ENCODE measurements at places on chromosomes 6 and 20.

DNA sequence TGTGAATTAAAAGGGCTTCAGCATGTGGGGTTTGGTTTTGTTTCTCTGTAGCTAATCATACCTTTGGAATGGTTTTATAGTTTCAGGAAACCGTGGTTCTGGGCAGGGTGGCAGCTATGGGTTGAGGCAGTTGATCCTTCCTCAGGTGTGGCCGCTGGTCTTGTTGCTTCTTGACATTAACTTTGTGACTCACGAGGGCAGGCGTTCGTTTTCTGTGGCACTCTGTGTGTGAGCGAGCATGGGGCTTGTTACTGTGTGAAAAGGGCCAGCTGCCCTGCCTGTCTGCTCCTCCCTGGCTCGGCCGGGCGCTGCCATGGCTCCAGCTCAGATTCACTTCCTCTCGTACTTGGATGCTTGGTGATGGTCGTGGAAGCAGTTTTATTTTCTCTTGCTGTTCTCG, 16.2 kb downstream of the DNAJC5 start:
- peak; percentile 72 for DNase-seq

- no peak for DNase-seq
Measured at GRCh38 chr6:109478222-109478805, 4.7 kb downstream of the ZBTB24 start.

- DNase-seq: peak; percentile 51
Measured at GRCh38 chr6:7085911-7086310, 21.9 kb upstream of the RREB1 start.

DNA sequence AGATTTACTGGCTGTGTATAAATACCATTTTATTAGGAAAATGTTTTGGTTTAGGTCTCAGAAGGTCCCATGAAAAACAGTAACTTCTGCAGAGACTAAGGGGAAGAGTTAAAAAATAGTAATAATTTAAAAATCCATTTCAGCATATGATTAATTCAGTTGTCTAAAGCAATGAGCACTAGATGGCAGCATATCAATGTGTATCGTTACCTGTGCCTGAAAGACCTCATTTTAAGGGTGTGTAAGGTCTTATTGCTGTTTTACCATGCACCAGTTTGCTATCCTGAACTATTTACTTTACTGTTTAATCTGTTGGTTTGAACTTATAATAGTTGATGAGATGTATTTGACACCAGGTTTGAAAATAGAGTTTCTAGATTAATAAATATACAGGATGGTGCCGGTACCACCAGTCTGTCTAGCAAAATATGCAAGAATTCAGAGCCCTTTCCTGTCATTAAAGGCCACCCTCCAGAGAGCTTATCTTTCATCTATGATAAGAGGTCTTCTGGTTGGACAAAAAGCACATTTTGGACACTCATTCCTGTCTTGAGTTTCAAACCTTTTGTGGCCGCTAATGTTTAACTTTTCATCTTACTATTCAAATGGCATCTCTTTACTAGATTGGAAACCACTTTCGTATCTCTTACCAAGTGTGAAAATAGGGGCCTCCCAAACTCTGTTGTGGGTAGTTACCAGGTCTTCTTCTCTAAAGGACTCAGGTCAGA, 8.9 kb upstream of the AHI1 start:
- peak; percentile 80 for DNase-seq

DNA sequence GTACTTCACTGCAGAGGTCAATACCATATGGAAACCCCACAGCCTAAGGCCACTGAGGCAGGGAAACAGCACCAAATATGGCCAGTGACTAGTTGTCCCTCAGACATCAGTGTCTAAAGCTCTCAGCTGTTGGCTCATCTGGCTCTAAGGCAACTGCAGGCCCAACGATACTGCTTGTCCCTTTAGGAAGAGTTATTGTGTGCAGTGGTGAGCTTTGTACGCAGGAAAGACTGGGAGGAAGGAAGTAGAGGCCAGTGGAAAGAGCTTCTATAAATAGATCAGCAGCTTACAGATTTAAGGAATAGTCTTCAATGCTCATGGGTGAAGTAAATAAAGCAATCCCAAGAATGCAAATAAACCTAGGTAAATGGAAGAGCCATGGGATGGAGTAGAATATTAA, 29.3 kb downstream of the DNAAF9 start:
- no peak for DNase-seq
